Stimulated activated CD4-positive, alpha-beta T cell treated with anti-CD3 and anti-CD28 coated beads, Interleukin-1b, Interleukin-23, amount 100 ng/mL, for 24 hours (primary cell): ENCODE measurements at places on chromosomes 3 and 15.

- DNase-seq, result no peak
These were observed 82.2 kb downstream of the CADM2 start for GRCh38 chr3:85041001-85041400.

GRCh38 chr15:41256577-41257038 is 25.5 kb downstream of the CHP1 start:
- DNase-seq, result no peak

DNA sequence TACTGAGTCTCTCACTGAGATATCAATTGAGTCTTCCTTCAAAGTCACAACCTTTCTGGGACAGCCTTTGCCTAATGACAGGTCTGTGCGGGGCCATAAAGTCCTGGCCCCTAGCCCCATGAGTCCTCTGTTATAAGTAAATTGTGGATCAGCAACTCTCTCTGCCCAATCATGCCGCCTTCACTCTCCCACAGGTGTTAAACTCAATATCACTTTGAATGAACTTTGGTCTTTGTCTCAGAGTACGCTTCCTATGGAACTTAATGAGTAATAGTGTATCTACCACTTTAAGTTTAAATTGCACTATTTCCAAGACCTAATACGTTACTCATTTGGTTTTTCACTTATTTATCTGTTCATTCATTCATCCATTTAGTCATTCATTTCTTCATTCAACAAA is 826.4 kb downstream of the TUSC7 start:
- DNase-seq, result no peak

DNA sequence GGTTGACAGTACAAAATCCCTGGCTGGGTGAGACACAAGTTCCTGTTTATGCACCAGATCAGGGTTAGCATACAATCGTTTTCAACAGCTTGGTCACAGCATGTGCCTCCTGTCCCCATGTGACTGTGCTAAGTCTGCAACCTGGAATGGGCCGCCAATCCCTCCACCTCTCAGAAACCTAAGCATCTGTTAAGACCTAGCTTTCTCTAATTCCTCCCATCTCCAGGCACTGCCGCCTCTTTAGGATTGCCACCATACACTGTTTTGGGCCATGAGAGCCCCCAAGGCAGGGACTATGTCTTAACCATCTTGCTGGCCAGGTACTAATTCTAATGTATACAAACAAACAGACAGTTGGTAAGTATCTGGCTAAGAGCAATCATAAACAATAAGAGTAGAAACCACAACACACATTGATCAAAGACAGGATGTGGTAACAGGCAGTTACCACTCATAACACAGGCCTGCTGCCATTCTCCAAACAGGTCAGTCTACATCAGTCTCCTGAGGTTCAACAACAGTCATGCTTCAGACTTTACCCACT is 25.6 kb downstream of the SEC22C start:
- no peak for DNase-seq

- DNase-seq, result no peak
These were observed 86.9 kb upstream of the PRTG start for GRCh38 chr15:55829826-55830225.

DNA sequence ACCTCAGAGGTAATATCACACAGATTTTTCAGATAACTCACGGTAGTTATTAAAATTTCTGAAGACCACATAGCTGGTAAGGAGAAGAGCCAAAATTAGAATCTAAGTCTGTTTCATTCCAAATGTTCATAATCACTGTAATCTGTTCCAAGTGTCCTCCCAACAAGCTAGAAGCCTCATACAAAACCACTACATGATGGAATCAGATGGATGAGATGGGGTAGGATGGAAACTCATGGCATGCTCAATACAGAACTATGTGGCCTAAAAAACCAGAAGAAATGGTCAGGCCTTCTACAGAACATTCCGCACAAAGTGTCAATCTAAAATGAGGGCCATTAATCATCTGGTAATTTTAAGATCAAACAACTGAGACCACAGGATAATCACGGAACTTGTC is 91.8 kb downstream of the THBS1 start:
- DNase-seq, result no peak

GRCh38 chr3:12486916-12487315 is 2.6 kb downstream of the TSEN2 start:
- DNase-seq, result no peak

DNA sequence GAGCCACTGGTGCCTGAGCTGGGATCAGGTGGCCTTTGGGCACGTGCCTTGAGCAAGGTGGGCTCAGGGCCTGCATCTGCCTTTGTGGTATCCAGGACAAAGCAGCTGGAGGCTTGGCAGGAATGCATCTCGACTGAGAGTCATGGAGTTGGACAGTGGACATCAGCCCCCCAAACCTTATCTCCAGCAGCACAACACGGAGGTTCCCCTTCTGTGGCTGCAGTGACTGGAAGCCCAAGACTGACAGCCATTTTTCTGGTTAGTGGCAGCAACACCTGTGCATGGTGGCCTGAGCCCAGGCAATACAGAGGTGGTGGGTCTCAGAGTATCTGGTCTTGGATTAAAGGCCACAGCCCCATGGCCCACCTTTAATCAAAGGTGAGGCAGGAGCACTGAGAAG is 27.8 kb upstream of the TSEN2 start:
- no peak for DNase-seq

DNA sequence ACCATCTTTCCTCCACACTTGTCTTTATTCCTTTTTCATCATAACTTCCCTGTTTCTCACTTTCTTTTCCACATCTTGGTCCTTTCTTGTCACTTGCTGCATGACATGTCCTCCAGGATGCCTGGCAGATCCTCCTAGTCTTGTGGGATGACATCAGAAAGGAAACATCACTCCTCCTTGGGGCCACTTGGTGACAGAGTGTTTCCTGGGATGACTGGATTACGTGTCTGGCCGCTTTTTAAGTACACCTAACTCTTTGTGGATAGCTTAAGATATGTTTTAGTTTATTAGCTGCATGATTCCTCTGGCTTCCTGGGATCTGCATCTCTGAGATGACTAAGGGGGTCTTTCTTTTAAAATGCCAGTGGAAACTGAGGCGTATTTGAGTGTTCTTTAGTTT is 363.5 kb upstream of the FRG2C start:
- no peak for DNase-seq

DNA sequence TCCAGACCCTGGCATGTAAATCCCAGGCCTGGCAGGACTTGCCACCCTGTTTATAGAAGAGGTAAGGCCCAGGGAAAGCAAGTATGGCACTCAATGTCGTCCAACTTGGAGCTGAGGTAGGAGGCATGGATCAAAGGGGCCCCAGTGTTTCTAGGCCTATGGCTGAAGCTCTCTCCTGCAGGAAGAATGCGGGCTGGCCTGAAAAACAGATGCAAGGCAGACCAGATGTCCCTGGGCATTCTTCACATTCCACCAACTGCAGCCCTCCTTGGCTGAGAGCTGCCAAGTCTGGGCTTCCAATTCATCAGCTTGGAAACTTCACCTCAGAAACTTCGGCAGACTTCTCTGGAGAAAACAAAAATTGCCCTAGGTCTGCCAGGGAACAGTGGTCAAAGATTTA is 22.2 kb downstream of the MESD start:
- DNase-seq, result no peak

- no peak for DNase-seq
These were observed 196.1 kb downstream of the ADAMTSL3 start for GRCh38 chr15:83850015-83850414.

DNA sequence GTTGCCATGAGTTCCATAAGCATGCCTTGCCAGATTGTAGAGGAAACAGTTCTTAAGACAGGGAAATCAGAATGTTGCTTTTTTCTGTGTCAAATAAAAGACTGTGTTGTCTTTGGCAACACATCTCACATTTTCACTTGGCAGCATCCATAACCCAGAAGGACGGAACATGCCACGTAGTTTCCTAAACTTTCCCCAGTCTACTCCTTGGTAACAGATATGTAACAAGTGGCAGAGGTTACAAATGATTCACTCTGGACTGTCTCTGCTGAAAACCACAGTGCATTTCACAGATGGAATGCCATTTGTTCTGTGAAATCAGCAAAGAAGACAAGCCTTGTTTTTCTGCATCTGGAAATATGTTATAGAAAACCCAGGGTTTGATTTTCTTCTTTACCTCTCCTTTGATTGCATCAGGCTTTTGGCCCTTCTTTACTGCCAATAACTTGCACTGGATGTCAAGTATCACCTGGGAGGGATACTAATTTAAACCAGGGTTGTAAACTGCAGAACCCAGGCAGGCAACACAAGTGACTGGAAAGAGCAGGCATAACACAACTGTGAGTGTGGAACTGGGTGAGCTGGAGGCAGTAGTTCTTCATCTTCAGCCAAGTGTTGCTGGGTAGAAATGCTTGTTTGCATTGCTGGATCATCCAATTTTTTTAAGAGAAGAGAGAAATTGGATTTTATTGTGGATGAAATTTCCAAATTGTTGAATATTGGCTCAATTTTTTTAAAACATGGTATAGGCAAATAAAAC is 124.4 kb upstream of the FOXB1 start:
- DNase-seq, result no peak
